ENCODE measurements at places on chromosomes 7 and 10.

- no peak for DNase-seq
Measured at GRCh38 chr7:148856578-148856881, 27.6 kb downstream of the EZH2 start.

GRCh38 chr7:140153666-140154161 lies 23.1 kb downstream of the KDM7A start:
- DNase-seq: no peak

DNA sequence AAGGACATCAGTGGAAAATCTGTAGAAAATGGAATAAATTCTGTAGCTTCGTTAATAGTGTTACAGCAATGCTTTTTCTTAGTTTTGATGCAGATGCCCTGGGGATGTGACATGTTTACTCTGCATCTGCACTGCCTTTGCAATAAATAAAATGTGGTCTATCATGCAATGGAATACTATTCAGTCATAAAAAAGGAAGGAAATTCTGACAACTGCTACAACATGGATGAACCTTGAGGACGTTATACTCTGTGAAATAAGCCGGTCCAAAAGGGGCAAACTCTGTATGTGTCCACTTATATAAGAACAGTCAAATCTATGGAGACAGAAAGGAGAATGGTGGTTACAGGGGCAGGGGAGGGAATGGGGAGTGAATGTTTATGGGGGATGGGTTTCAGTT lies 13.5 kb downstream of the GRIFIN start:
- DNase-seq: no peak

GRCh38 chr10:53003094-53003493 lies 230.5 kb upstream of the MBL2 start:
- DNase-seq: no peak

DNA sequence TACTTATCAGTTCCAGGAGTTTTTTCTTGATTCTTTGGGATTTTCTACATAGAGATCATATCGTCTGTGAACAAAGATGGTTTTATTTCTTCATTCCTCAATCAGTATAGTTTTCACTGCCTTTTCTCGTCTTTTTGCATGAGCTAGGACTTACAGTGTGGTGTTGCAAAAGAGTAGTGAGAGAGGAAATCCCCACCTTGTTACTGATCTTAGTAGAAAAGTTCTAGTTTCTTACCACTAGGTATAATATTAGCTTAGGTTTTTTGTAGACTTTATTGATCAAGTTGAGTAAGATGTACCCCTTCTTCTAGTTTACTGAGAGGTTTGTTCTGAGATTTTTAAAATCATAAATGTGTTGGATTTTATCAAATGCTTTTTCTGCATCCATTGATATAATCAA lies 123.3 kb downstream of the TMEM26 start:
- DNase-seq: no peak

DNA sequence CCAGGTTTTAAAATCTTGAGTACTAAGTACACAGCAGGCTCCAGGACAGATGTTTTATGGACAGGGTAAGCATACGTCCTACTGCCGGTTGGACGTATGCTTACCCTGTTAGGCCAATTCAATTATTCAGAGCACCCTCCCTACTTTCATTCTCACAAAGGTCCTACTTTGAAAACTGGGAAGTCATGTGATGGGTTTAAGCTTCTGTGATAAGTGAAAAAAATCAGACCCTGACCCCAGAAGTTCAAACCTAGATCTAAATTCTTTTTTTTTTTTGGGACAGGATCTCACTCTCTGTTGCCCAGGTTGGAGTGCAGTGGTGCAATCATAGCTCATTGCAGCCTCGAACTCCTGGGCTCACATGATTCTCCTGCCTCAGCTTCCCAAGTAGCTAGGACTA lies 55.2 kb downstream of the HIPK2 start:
- DNase-seq: no peak

GRCh38 chr7:28649189-28649588 lies 236.9 kb downstream of the CREB5 start:
- DNase-seq: no peak

GRCh38 chr7:83149466-83149865 lies 13.2 kb downstream of the PCLO start:
- no peak for DNase-seq

DNA sequence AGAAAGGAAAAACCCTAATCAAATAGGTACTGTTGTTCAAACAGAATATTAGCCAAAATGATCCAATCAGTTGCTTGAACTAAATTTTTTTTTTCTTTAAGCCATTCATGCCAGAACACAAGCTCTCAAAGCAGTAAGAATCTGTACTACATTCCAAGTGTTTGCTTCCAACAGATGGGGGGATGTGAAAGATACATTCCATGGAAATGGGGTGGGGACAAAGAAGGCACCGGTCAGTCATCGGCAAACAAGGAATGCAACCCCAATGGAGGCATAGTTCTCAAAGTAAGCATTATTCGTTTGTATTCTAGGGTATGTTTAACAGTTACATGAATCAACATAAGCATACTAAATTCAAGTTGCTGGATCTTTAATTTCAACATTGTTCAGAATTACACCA lies 32.5 kb downstream of the C10orf143 start:
- DNase-seq: no peak

- no peak for DNase-seq
Measured at GRCh38 chr7:9091282-9091681, 657.9 kb downstream of the NXPH1 start.

DNA sequence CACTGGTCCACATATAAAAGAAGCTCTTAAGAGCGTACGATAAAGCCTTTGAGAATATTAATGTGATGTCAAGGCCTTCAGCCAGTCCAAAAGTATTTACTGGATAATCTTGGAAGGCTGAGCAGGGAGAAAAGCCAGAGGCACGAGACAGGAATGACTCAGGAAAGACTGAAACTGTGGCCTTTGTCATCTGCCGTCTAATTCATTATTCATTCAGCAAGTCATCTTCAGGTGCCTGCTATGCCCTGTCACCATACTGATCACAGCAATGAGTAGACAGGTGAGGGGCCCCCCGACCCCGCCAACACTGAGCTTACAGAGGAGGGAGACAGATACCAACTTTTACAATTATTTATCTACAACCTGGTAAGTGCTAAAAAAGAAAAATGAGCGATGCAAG lies 78.9 kb downstream of the VOPP1 start:
- no peak for DNase-seq

- DNase-seq: peak; percentile 83
Measured at GRCh38 chr7:131654668-131655326, 98.4 kb upstream of the PODXL start.

GRCh38 chr7:45193828-45194227 lies 36.2 kb downstream of the RAMP3 start:
- no peak for DNase-seq

- no peak for DNase-seq
Measured at GRCh38 chr7:116709336-116709735, 37.3 kb downstream of the MET start.

- no peak for DNase-seq
Measured at GRCh38 chr7:73896454-73896853, 35.5 kb downstream of the TMEM270 start.

GRCh38 chr7:359766-360361 lies 69.9 kb downstream of the FOXL3 start:
- DNase-seq: no peak

GRCh38 chr7:50739744-50740435 lies 42.8 kb downstream of the GRB10 start:
- DNase-seq: no peak

DNA sequence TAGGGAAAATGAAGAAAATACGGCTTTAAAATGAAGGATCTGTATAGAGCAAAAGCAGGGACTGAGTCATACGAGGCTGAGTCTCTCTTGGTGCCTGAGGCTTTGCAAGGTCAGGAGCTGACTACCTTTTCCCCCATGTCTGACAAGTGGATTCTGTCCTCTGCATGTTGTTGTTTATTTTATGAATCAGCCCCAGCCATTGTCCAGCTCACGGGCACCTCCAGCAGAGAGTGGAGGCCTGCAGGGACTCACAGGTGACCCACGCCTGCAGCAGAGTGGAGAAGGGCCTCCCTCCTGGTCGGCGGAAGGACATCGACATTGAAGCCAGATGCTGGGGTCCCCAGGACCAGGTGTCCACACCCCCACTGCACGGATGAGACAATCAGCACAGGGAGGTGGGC lies 233.9 kb downstream of the WDR37 start:
- DNase-seq: no peak

DNA sequence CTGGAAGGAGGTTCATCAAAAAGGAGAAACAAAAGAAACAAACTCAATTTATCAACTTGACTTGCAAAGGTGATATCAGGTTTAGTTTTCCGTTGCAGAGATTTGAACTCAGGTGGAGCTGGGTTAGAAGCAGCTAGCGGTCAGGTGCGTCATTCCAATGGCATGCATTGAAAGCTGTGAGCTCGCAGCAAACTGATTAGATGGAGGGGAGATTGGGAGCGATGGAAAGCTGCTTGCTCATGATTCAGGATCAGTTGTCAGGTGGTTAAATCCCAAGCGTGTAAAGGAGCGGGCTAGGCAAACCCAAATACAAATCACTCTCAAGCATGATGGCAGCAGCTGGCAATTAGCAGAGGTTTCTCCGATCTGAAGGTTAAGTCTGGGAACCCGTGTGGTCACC lies 49.3 kb upstream of the AFAP1L2 start:
- DNase-seq: no peak

GRCh38 chr7:77542409-77542808 lies 5.3 kb downstream of the PTPN12 start:
- no peak for DNase-seq

DNA sequence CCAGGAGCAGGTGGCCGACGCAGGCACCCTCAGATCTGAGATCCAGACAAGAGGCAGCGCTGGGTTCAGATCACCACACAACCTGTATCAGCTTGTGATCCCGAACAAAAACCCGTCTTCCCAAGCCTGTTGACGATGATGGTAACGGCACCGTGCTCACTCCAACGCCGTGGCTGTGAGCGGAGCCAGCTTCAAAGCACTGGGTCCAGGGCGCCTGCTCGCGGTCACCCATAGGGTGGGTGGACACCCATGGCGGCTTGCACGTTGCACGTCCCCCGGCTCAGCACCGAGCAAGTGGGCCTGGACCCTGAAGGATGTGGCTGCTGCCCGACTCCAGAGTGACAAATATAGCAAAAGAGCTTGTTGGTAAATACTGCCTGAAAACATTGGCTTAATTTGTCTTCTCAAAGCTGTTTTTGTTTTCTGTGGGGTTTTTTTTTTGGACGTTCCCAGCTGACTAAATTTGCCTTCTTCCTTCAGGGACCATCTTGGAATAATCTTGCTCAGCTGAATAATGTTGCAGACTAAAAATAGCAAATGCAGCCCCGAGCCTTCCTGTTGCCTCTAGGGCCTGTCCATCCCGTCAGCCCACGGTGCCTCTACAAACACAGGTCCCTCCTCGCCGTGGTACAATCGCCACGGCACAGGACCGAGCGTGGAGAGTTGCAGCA lies 41.0 kb downstream of the FOXK1 start:
- no peak for DNase-seq

DNA sequence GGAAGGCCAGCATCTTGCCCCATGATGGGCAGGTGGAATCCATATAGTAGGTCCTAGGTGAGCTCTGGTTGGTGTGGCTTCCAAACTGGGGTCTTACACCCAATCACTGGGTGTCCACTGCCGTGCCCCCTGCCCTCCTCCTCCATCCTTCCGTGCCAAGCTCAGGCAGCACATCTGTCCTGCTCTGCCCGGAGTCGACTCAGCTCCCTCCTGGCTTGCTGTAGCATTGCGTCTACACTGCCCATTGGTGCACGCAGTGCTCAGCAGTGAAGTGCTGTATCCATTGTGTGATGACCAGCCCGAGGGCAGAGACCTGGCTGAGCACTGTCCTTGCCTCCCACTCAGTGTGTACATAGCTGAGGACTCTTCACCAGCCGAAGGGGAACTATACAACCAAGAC lies 148.4 kb downstream of the ADAM12 start:
- peak; percentile 70 for DNase-seq

GRCh38 chr10:120308589-120308988 lies 148.4 kb upstream of the PLPP4 start:
- no peak for DNase-seq

- DNase-seq: no peak
Measured at GRCh38 chr7:127404286-127405072, 12.0 kb upstream of the ZNF800 start.

GRCh38 chr10:120423431-120424197 lies 33.4 kb upstream of the PLPP4 start:
- peak; percentile 18 for DNase-seq

- no peak for DNase-seq
Measured at GRCh38 chr10:27743877-27744801, 1.5 kb downstream of the MKX start.

GRCh38 chr10:11212288-11213085 lies 194.8 kb downstream of the CELF2 start:
- peak; percentile 53 for DNase-seq

GRCh38 chr7:141410353-141411000 lies 140.7 kb upstream of the AGK start:
- DNase-seq: no peak

DNA sequence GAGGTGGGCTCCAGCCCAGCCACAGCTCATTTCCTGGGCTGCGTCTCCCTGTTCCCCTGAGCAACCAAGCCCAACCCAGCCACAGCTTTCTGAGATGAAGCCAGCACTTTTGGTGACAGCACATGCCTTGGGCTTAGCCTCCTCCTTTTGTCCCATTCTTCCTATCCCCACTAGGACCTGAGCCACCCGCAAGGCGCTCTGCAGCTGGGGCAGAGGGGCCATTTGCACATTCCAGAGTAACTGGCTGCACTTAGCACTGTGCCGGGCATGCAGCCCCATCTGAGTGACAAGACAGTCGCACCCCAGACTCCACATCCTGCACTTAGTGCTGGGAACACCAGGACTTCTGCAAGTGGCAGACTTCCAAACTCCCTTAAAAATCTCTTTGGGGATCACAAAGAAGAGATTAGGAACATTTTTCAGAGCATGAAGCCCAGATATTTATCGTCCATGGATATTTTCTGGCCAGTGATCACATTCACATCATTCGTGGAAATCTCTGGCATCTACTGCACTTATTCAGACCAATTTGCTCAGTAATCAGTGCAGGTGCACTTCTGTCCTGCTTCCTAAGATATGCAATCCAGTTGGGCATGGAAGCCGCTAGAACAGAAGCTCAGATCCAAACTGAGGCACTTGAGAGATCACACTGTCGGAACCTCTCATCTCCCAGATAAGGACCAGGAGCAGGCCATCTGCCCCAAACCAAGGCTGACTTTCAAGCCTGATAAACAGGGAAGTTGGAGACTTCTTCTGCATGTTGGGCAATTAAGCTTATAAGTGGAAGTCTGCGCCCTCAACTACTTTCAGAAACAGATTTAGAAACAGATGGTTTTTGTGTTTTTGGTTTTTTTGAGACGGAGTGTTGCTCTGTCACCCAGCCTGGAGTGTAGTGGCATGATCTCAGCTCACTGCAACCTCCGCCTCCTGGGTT lies 26.4 kb downstream of the CHST15 start:
- DNase-seq: no peak

GRCh38 chr10:62820586-62820985 lies 4.4 kb upstream of the EGR2 start:
- no peak for DNase-seq

GRCh38 chr7:101017064-101017777 lies 2.7 kb upstream of the MUC17 start:
- peak; percentile 19 for DNase-seq

GRCh38 chr10:3762309-3762708 lies 22.7 kb downstream of the KLF6 start:
- no peak for DNase-seq
